Activated CD8-positive, alpha-beta memory T cell treated with anti-CD3 and anti-CD28 coated beads for 1 hour (primary cell): ENCODE measurements at places on chromosomes 3 and 15.

- no peak for DNase-seq
Observed at GRCh38 chr15:91787198-91787597, 66.3 kb upstream of the SLCO3A1 start.

DNA sequence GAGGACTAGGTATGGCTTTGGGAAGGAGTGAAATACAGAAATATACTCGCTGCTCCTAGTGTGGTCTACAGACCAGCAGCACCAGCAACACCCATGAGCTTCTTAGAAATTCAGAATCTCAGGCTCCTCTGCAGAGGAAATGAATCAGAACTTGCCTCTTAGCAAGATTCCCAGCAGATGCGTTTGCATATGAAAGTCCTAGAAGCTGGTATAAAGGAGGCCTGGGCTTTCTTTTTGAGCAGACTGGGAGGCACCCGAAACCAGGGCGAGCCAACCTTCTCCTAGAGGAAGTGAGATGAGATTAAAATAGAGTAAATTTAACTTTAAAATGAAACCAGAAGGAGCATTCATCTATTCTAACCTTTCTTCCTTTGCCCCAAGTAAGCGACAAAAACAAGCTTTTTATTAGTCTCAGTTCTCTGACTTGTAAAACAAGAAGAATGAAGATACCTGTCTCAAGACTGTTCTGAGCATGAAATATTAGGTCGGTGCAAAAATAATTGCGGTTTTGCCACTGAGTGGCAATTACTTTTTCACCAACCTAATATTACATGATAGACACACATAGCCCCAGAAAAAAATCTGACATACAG is 140.0 kb downstream of the PDZRN3 start:
- no peak for DNase-seq

DNA sequence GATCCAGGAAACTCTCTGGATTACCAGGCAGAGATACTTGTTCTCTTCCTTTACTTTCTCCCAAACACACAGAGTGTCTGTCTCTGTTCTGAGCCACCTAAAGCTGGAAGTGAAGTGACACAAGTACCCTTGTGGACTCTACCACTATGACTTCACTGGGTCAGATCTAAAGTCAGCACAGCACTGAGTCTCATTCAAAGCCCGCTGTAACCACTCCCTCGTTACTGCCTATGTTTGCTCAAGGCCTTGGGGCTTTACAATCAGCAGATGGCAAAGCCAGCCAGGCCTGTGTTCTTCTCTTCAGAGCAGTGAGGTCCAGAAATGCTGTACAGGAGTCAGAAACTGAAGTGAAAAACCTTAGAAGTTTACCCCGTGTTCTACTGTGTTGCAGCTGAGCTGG is 588.3 kb upstream of the SEMA6D start:
- no peak for DNase-seq

DNA sequence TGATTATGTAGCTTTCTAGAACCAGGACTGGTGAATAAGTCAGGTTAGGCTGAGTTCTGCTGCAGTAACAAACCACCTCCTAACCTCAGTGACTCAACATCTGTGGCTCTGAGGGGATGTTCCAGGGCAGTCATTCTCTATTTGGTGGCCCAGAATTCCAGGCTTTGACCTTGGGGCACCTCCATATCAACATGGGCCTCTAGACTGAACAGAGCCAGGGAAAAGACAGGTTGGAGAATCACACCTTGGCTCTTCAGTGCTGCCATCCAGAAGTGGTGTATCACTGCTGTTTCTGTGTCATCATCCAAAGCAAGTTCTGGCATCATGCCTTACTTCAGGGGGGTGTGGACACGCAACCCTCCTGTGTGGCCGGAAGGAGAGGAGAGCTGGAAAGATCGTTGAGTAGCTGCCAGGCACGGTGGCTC is 15.3 kb downstream of the ZBTB47 start:
- DNase-seq, result no peak
